ENCODE measurements at places on chromosomes 4 and X.

DNA sequence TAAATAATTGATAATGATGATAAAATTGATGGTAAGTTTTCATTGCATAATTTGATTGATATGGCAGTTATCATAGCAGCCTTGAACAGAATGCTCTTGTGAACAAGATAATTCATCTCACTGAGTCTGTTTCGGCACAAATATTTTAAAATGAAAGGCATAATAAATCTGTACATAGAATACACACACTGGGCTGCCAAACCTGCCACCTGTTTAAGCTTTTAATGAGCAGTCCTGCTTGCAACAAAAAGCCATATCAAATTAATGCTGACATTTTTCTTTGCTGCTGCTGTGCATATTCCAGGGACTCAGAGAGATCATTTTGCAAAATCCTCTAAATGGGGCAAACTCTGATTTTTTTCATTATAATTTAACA lies 201.1 kb downstream of the ARHGAP24 start:
- DNase-seq = no peak

GRCh38 chr4:35315419-35315818 lies 928.9 kb downstream of the ARAP2 start:
- DNase-seq = no peak

DNA sequence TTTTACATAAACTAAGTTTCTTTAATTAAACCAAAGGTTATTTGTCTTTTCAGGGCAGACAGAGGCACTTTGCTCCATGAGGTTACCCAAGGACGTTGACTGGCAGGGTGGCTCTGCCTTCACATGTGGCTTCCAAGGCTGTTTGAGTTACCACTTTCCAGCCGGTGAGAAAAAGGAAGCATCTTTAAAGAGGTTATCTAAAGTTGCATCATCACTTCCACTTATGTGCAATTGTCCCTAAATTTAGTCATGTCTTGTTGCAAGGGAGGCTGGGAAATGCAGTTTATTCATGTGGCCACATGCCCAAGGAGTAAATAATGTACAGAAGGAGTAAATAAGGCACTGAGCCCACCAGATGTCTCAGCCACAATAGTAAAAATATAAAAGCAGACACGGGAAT lies 29.0 kb upstream of the RAP1GDS1 start:
- DNase-seq = no peak

DNA sequence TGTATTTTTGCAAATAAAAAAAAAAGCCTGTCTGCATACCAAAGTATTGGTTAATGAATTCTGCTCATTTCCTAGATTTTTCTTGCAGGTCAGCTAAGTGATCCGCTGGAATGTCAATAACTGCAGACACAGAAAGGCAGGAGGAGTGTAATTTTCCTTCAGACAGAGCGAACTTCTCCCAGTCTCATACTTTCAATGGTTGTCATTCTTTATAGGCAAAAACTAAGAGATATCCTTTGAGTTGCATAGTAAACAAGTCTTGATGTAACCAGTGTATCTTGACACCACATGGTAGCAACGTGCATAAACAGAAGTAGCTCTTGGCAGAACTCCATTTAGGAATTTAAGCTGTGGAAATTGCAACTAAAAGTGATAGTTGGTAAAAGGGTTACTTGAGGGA lies 8.2 kb downstream of the CAPN6 start:
- no peak for DNase-seq

DNA sequence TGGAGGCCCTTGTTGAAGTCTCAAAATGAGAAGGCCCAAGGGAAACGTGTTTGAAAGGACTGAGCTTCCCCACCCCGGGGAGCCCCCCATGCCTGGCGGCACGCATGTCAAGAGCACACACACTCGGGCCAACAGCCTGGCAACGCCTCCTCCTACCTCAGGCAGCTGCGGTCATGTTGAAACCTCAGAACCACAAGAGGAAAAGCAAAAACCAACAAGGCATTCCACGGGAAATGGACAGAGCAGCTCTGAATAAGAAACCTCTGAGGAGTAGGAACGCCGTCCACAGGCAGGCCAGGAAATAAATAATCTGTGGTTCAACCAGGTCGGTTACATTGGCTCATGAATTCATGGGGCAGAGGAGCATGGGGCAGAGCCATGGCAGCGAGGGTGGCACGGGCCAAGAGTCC lies 95.7 kb upstream of the AFAP1 start:
- no peak for DNase-seq

DNA sequence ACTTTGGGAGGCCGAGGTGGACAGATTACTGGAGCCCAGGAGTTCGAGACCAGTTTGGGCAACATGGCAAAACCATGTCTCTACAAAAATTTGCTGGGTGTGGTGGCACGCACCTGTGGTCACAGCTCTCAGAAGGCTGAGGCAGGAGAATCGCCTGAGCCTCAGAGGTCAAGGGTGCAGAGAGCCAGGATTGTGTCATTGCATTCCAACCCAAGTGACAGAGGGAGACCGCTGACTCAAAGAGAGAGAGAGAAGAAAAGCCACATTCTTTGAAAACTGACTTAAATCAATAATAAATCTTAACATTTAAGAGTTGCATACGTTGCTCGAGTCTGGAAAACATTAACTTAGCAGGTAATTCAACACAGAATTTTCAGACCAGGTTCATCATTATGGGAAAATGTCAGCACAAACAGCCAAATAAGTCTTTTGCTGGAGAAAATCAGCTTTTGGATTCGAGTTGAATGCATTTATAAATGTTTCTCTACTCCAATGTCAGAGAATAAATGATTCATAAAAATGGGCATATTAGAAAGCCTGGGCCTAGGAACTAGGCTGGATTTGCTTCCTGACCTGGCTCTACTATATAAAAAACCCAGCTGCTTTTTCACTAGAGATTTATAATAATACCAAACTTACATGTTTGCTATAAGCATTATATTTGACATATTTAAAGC lies 68.3 kb upstream of the RBPJ start:
- no peak for DNase-seq

GRCh38 chr4:112098841-112099530 lies 46.3 kb upstream of the FAM241A start:
- DNase-seq = no peak

- DNase-seq = no peak
Measured at GRCh38 chr4:19880206-19880605, 371.5 kb upstream of the SLIT2 start.

GRCh38 chr4:1537410-1538095 lies 131.3 kb upstream of the NKX1-1 start:
- DNase-seq = no peak

- DNase-seq = no peak
Measured at GRCh38 chr4:123438031-123438430, 41.4 kb downstream of the SPRY1 start.

- no peak for DNase-seq
Measured at GRCh38 chr4:44145868-44146267, 302.7 kb downstream of the KCTD8 start.

- no peak for DNase-seq
Measured at GRCh38 chrX:127207326-127207725, 387.8 kb downstream of the PRR32 start.

DNA sequence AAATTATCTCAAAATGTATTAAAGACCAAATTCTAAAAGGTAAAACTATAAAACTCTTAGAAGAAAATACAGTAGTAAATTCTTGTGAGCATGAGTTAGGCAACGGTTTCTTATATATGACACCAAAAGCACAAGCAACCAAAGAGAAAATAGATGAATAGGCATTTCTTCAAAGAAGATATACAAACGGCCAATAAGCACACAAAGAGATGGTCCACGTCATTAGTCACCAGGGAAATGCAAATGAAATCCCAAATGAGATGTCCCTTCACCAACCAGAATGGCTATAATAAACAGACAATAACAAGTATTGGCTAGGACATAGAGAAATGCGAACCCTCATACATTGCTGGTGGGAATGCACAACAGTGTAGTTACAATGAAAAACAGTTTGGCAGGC lies 44.6 kb downstream of the RAB33A start:
- DNase-seq = no peak

GRCh38 chr4:47312170-47312569 lies 151.3 kb downstream of the COMMD8 start:
- DNase-seq = no peak

DNA sequence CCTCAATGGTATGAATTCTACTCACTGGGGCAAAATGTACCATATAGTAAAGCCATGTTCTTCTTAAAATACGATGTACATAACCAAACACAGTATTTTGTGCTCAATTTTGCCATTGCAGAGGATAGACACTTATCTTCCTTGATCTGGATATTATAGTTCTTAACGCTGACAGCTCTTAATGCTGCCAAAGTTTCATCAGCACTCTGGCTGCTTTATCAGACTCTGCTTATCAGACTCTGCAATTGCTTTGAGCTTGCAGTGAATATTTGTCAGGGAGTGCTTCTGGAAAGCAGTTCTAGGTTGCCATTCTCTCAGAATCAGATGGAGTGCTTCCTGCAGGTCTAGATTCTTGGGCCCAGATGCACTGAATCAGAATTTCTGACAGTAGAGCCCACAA lies 863.1 kb downstream of the CCSER1 start:
- DNase-seq = no peak

- no peak for DNase-seq
Measured at GRCh38 chr4:51855751-51856150, 12.8 kb downstream of the DCUN1D4 start.

DNA sequence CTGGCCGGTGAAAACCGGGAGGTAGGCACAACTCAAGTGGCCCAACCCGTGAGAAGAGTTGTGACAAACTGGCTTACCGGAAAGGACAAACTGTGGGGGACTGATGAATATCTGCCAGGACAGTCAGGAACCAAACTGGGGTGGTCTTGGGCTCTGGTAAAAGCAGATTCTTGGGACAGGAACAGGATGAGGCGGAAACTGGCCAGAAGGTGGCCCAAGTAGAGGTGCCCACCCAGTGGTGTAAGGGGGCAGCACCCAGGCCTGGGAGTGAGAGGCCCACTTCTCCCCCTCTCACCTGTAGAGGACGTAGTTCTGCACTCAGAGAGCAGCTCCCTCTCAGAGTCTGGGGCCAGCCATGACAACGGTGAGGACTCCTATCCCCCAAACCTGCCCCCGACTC lies 5.9 kb downstream of the CCDC120 start:
- no peak for DNase-seq

GRCh38 chrX:124518885-124519284 lies 172.5 kb downstream of the SH2D1A start:
- DNase-seq = no peak
